ENCODE measurements at places on chromosomes 1 and 21. TPM values are rescaled to one million over a fixed set of nuclear protein-coding genes. Genes with fewer than 3 reads are reported as not detected.
A peak's percentile ranks its signal among the peaks of the same experiment; 100 is the strongest.

- DNase-seq = peak; percentile 92
Measured at GRCh38 chr1:228082214-228082917, at the start of gene ARF1. Gene ARF1 (plus strand): TSS chr1:228082708. CDS start chr1:228097115, 14,407 bp downstream.

DNA sequence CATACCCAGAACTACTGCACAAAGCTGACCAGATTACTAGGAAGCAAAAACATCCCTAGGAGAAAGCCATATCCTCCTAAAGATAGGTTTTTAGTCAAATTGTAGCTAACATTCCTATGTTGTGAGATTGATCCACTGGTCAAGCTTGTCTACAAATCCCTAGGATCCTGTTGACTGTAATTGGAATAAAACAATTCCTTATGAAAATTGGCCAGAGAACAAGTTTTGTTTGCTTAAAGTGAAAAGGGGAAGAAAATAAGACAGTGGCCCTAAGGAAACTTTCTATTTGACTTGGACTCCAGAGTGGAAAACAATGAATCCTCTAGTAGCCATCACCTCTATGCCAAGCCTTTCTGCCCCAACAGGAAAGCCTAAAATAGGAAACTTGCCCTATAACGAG lies 645.2 kb upstream of the USP24 start:
- DNase-seq = no peak

Gene AVPR1B
- not detected for total RNA-seq

GRCh38 chr1:14149431-14149830 lies 449.1 kb upstream of the KAZN start:
- DNase-seq = no peak

DNA sequence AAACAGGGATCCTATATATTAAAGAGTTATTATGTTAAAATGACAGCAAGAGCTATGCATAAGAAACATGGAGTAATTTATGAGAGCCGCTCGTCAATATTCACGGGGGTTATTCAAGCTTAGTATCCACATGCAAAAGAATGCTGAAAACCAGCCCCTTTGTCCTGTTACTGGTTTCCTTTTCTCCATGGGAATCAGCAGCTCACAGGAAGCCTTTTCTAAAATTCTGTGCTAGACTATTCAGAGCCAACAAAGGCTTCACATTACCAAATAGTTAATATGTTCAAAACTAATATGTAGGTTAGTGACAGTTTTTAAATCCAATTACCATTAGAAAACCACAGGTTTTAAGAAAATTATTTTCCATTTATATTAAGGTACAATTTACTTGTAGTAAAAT lies 225.6 kb upstream of the MAP1LC3C start:
- DNase-seq = no peak

- DNase-seq = no peak
Measured at GRCh38 chr1:176461576-176461975, 1.4 kb upstream of the PAPPA2 start.

Gene HNRNPCL4
- total RNA-seq = not detected

DNA sequence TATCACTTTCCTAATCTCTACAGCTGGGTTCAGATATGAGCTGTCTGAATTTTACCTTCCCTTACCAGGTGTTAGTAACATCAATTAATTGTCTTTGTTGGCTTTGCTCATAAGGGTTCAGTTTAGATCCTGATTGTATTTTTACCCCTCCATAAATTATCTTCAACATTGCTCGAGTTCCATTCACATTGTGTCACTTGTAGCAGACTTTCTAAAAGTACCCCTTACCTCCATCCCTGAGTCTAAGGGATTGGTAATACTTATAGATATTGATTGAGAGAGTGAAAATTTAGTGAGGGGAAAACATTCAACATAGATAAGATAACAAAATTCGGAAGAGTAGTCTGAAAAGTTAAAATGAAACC lies 7.3 kb downstream of the RASAL2 start:
- no peak for DNase-seq

DNA sequence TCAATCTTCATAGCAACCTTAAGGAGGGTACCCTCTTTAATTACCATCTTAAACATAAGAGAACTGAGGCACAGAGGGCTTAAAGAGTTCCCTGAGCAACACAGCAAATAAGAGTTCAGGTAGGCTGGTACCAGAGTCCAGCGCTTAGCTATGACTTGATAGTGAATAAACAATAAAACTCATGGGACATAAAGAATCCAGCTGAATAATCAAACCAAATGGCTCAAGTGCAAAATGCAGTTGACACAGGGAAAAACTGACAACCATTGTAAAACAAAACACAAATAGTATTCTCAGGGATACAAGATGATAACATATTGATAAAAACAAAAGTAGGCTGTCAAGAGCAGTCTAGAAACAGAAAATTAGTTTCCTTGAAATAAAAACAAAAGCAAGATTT lies 176.9 kb upstream of the HMGB4 start:
- no peak for DNase-seq

Gene DIRAS3
- total RNA-seq = 7.6 TPM

Gene USH2A
- total RNA-seq = not detected

DNA sequence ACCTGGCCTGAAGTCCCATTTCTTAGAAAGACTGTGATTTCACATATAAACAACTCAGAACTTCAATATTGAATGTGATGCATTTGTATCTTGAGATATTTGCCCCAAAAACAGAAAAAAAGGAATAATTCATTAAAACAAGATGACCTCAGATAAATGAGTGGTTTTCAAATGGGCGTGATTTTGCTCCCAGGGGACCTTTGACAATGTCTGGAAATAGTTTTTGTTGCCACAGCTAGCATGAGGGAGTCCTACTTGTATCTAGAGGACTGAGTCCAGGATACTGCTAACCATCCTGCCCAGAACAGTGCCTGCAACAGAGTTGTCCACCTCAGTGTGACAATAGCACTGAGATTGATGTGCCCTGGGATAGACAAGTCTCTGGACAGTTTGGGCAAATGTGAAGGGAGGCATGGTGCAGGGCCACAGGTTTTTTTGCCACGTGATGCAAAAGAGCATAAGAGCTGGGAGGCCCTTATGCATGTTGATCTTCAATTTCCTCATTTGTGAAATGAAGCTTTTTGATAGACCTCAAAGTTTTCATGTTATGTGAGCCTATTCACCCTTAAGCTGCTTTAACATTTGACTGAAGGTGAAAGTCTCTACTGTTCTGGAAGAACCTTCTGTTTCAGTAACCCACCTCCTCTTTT lies 46.2 kb downstream of the MAP3K7CL start:
- DNase-seq = no peak

GRCh38 chr21:43880111-43880985 lies 15.3 kb downstream of the AGPAT3 start:
- DNase-seq = peak; percentile 66

Data from adrenal gland (tissue), 19 donors.